Effector memory CD4-positive, alpha-beta T cell (primary cell): ENCODE measurements at places on chromosomes 7 and 10.

DNA sequence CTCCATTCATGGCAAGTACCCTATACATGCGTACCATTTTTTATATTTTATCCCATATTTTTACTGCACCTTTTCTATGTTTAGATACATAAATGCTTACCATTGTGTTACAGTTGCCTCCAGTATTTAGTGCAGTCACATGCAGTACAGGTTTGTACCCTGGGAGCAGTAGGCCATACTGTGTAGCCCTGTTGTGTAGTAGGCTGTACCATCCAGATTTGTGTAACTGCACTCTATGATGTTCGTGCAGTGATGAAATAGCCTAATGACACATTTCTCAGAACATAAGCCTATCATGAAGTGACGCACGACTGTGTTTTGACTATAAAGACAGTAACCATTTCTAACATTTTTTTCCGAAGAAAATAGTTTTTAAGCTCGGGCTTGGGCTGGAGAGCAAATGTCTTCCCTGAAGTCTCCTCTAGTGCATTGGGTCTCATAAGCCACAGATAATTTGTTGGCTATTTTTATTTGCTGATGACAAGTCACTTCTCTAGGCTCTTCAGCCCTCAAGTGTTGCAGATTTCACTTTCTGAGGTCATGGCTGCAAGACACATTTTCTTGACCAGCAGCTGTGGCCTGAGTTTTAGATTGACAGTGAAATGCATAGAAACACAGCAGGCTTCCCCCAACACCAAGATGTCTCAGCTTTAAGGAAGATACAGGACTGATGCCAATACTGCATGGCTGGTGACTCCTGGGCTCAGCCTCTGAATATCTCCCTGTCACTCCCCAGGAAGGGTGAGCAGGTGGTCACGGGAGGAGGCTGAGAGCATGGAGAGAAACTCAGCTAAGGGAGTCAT, 26.9 kb downstream of the EPDR1 start:
- no peak for DNase-seq
- H3K27me3 ChIP-seq, result no peaks in the 10 kb centered on the region
- no peak overlapping the region for H3K27ac ChIP-seq
- H3K36me3 ChIP-seq, result no peaks in the 10 kb centered on the region
- no peaks in the 10 kb centered on the region for H3K4me1 ChIP-seq

DNA sequence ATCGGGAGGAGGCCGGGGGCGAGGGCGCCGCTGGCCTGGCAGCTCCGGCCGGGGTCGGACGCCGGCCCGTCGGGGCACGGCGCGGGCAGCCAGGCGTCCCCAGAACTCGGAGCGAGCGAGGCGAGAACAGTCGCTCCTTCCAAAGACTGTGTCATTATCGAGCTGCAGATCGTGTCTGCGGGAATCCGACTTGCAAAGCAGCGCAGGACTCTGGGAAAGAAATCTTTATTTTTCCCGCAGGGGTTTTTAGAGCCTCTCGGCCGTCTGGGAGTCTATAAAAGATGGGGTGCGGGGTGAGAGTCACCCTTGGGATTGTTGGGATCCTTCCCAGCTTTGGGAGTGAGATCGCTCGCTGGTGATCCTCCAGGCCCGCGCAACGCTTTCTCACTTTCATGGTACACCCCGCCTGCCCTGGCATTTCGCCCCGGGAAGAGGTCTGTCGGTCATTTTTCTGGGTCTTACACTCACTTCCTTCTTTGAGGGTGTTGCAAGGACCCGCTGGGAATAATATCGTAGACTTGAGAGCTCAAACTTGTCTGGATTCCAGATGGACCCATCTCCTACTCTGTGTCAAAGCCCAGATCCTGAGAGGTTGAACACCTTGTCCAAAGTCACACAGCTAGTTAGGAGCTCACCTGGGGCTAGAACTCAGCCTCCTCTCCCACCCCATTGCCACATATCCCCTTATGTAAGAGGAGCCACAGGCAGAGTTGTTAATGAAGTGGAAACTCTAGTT, 1.0 kb downstream of the UBTD1 start:
- no peak for DNase-seq
- H3K27me3 ChIP-seq, result peaks cover 5% of the 10 kb centered on the region
- H3K4me3 ChIP-seq, result peak overlapping the region; percentile 96
- peaks cover 10% of the 10 kb centered on the region for H3K4me1 ChIP-seq

- no peaks in the 10 kb centered on the region for H3K36me3 ChIP-seq
- peaks cover 5% of the 10 kb centered on the region for H3K27me3 ChIP-seq
- no peak overlapping the region for H3K27ac ChIP-seq
- no peak for DNase-seq
These were observed 43.2 kb upstream of the TES start for GRCh38 chr7:116167177-116167576.

DNA sequence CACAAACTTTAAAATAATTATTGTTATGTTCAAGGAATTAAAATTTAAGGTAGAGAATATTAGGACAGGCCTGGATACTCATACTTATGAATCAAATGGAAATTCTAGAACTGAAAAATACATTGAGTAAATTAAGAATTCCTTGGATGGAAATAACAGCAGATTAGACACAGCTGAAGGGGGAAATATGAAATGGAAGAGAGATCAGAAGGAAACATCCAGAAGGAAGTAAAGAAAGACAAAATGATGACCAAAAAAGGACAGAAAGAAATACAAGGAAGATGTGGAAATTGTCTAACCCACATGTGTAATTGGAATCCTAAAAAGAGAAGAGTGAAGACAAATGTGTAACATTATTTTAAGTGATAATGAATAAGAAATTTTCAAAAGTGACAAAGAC, 128.9 kb downstream of the ATRNL1 start:
- no peak overlapping the region for H3K4me3 ChIP-seq
- no peak for DNase-seq
- no peak overlapping the region for H3K27ac ChIP-seq
- H3K27me3 ChIP-seq, result no peaks in the 10 kb centered on the region
- H3K4me1 ChIP-seq, result no peaks in the 10 kb centered on the region

- no peaks in the 10 kb centered on the region for H3K4me1 ChIP-seq
- no peaks in the 10 kb centered on the region for H3K36me3 ChIP-seq
- H3K27me3 ChIP-seq, result no peaks in the 10 kb centered on the region
- DNase-seq, result no peak
- H3K27ac ChIP-seq, result no peak overlapping the region
These were observed 45.1 kb upstream of the CDK14 start for GRCh38 chr7:90551036-90551435.
